ENCODE measurements at places on chromosomes 1 and 21.

DNA sequence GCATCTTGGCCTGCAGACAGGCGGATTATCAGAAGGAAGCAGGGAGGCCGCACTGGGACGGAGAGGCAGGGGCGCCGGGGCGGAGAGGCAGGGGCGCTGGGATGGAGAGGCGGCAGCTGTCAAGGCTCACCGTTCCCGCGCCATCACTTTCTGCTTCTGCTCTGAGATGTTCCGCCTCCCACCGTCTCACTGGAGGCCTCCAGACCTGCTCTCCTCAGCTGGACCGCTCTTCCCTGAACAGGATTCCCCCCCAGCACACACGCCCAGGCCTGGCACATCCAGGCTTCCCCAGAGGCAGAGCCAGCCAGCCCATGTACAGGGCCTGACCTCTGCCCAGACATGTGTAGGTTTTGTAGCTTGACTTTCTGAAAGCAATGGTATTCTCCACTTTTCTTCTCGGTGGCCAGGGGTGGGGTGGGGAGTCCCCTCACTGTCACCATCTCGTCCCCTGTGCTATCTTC, 84.1 kb downstream of the RIPK4 start:
- H3K4me3 ChIP-seq = no peak overlapping the region
- H3K36me3 ChIP-seq = no peaks in the 10 kb centered on the region
- no peaks in the 10 kb centered on the region for H3K4me1 ChIP-seq
- DNase-seq = no peak

DNA sequence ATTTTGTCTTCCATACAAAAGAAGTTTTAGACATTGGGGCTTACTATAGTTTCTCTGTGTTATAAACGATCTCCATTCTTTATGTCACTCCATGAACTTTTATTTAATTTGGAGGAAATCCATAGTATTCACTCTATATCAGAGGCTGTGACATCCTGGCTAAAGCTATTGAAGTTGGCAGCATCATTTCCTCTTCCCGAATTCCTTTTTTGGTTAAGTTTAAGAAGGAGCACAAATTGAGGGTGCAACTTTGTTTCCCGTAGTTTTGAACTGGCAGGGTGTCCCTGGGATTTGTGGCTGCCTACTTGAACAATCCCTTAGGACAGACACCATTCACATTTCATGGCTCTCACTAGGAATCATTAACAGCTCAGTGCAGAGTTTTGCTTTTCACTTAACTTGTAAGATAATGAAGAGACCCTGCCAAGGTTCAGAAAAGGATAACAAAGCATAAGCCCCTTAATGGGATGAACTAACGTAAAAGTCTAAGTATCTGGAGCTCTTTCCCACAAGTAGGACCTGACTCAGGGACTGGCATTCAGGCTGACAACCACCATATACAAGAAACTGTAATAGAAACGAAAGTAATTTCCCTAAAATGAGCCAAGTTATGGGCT, 13.9 kb downstream of the S1PR1 start:
- no peak overlapping the region for H3K27ac ChIP-seq
- peaks cover 26% of the 10 kb centered on the region for H3K4me1 ChIP-seq
- no peak for DNase-seq

GRCh38 chr1:221150996-221151395, 271.8 kb downstream of the HLX start:
- DNase-seq = no peak
- H3K4me1 ChIP-seq = no peaks in the 10 kb centered on the region
- no peaks in the 10 kb centered on the region for H3K27me3 ChIP-seq

- H3K4me1 ChIP-seq = no peaks in the 10 kb centered on the region
- H3K4me3 ChIP-seq = no peak overlapping the region
- H3K36me3 ChIP-seq = no peaks in the 10 kb centered on the region
- H3K27me3 ChIP-seq = no peaks in the 10 kb centered on the region
- DNase-seq = no peak
Observed at GRCh38 chr1:173175514-173176145, 31.5 kb downstream of the TNFSF4 start.

GRCh38 chr1:52479076-52479475, 73.8 kb downstream of the TUT4 start:
- peaks cover 11% of the 10 kb centered on the region for H3K36me3 ChIP-seq
- H3K27me3 ChIP-seq = no peaks in the 10 kb centered on the region
- H3K4me3 ChIP-seq = no peak overlapping the region

- no peak for DNase-seq
- no peaks in the 10 kb centered on the region for H3K27me3 ChIP-seq
- no peak overlapping the region for H3K4me3 ChIP-seq
- no peaks in the 10 kb centered on the region for H3K36me3 ChIP-seq
Observed at GRCh38 chr1:98386675-98387440, 274.7 kb upstream of the SNX7 start.

DNA sequence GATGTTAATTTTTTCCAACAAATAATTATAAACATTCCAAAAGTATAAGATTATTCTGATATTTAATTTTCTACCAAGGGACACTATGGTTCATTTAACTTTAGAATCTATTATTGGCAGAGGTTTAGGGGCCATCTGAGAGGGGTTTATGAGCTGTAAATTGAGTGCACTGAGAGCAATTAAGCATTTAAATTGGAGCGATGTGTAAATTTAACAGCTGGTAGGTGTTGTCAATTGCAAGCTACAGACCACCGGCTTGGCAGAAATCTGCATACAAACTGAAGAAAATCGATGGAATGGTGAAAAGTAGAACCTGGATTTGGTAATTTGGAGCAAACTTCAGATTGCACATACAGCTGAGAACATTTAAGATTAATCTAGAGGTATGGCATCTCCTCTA, 55.8 kb upstream of the MTF2 start:
- no peaks in the 10 kb centered on the region for H3K36me3 ChIP-seq
- no peak for DNase-seq

DNA sequence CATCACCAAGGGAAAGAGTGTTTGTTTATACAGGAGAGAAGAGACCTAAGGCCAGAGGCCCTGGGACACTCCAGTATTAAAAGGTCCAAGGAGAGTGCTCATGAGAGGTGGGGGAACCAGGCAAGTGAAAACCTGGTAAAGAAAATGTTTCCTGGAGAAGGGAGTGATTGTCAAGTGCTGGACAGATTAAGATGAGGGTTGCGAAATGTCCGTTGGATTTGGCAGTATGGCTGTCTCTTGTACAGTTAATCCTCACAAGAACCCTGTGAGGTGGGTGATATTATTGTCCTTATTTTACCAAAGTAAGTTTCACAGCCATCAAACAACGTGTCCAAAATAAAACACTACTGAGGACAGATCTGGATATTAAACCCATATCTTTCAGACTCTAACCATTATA, 44.2 kb downstream of the RPAP2 start:
- H3K4me3 ChIP-seq = no peak overlapping the region
- H3K27ac ChIP-seq = no peak overlapping the region
- peaks cover 13% of the 10 kb centered on the region for H3K36me3 ChIP-seq
- no peaks in the 10 kb centered on the region for H3K27me3 ChIP-seq

DNA sequence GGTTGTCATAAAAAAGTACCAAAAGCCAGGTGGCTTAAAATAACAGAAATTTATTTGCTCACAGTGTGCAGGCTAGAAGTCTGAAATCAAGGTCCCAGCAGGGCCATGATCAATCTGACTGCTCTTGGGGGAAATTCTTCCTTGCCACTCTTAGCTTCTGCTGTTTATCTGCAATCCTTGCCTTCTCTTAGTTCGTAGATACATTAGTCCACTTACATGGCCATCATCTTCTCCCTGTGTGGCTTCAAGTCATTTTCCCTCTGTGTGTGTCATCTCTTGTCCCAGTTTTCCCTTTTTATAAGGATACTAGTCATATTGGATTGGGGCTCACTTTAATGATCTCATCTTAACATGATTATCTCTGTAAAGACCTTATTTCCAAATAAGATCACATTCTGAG, 124.0 kb upstream of the NCAM2 start:
- H3K27ac ChIP-seq = no peak overlapping the region
- no peaks in the 10 kb centered on the region for H3K36me3 ChIP-seq
- no peaks in the 10 kb centered on the region for H3K4me1 ChIP-seq
- no peaks in the 10 kb centered on the region for H3K27me3 ChIP-seq

GRCh38 chr1:209223791-209224190, 359.7 kb upstream of the CAMK1G start:
- no peak overlapping the region for H3K4me3 ChIP-seq
- DNase-seq = no peak
- H3K4me1 ChIP-seq = no peaks in the 10 kb centered on the region
- H3K27ac ChIP-seq = no peak overlapping the region
- H3K27me3 ChIP-seq = no peaks in the 10 kb centered on the region

DNA sequence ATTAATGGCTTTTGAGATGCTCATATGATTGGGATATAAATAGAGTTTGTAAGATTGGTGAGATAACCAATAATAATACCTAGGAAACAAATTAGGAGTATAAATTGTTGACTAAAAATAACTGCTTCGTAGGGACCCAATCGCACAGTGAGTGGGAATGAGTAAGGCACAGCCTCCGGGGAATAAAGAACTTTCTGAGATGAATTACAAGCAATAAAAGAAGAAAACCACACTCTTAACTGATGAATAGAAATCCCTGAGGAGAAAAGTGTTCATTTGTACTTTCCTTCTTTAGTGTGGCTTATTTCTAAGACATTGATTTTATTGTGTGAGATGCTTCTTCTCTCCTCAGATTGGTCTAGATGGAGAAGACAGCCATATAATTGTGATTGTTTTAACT, 443.4 kb upstream of the PRMT6 start:
- H3K27me3 ChIP-seq = no peaks in the 10 kb centered on the region
- H3K27ac ChIP-seq = no peak overlapping the region
- no peak for DNase-seq
- H3K4me3 ChIP-seq = no peak overlapping the region
- no peaks in the 10 kb centered on the region for H3K36me3 ChIP-seq
